ENCODE measurements at places on chromosomes 4 and X.

- DNase-seq: no peak
These were observed 8.2 kb upstream of the CNOT6L start for GRCh38 chr4:77827343-77827742.

- no peak for DNase-seq
These were observed 90.2 kb downstream of the SHOX start for GRCh38 chrX:720825-721224.

DNA sequence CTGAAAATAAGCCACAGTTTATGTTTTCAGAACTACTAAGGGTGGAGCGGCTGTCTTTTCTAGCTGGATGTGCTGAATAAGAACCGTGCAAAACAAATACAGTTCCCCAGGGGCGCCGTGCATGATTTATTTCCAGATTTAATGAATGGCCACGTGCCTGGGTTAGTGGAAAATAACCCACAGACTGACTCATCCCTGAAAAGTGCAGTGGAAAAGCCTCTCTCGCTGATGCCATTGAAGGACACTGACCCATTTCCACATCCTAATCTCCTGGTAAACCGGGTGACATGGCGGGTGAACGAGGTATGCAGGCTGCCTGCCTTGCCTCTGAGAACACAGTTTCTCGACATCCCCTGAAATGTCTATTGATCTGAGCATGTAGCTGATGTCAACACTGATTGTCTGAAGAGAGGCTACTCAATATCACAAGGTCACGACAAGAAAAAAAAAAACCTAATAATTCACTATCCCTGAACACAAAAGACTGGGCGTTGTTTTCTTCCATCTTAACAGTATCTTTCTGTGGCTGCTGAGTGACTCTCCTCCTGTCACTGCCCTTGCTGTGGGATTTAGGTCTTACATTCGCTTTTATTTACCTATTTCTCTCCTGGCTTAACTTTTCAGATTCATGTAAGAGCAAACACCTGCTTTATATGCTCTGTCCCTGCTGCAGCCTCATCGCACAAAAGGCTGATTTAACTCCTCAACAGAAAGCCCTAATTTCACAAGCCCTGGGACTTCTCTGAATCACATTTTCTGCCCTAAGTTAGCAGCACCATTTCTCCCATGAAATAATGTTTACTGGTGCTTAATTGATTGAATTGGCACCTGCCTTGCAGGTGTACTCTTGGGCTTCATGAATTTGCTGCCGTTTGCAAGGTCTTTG lies 76.9 kb upstream of the SCOC start:
- DNase-seq: peak; percentile 87

DNA sequence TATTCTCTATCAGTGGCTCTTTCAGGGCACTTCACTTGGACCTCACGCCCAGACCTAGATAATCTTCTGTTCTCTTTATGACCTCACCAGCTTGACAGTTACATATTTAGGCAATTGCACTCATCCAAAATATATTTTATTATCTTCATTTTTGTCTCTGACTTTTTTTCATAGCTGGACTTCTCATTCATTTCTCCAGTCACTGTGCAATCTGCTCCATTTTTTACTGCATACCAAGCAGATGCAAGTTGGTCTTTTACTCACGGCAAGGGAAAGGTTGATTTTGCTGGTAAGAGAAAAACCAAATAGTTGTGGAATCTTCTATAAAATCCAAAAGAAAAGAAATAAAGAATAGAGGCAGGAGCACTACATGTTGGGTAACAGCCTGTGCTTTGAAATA lies 31.7 kb downstream of the MAD2L1 start:
- DNase-seq: no peak

DNA sequence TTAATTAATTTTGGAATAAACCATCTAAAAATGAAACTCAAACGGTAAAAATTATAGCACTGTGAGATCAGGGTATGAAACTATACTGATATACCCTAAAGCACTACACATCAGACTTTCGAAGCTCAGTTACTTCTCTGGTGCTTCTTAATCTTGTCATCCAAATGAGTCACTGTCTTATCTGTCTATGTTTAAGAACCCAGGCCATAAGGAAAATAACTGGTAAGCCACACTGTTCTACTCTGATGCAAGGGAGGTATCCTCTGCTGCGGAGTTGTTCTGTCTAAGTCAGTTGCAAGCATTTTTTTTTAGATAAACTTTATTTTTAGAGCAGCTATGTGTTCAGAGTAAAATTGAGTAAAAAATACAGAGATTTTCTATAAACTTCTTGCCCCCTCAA lies 830.8 kb upstream of the POU3F4 start:
- DNase-seq: no peak

- DNase-seq: no peak
These were observed 61.3 kb upstream of the CASK start for GRCh38 chrX:41984628-41985027.

GRCh38 chr4:25813448-25814106 lies 49.2 kb downstream of the SEL1L3 start:
- DNase-seq: no peak

DNA sequence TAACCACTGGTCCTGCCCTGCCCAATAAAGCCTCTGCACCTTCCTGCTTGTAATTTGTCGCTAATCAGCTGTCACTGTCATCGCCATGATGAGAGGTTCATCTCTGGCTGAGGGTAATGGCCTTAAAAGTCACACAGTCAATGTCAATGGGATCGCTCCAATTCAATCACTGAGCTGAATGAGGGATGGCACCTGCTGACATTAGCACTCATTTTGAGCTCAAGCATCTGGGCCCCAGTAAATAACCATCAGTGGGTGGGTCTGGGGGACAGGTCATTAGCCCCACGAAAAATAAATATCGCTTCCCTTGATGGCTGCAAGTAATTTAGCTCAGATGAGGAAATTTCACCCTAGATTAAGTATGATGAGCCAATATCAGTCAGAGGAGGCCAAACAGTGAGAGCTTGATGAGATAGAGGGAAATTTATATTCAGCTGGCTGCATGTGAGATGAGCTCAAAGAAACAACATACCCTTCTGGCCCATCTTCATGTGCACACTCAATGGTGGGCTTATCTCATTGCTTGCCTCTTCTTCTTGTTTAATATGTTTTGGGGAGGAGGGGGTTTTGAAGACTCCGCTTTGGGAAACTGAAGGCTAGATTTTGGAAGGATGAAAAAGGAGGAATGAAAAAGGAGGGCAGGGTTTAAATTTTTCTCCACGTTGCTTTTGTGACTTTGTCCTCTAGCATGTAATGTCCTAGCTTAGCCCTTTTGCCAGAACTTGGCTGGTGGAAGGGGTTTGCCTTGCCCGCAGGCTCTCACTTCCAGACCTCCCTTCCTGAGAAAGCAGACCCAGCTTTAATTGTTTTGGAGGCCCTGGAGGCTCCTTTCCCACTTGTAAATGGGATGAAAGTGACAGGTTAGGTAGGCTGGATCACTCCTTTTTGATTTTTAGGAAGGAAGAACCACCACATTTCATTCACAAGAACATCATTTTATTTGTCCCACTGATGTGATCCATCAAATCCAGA lies 84.8 kb upstream of the PAQR3 start:
- DNase-seq: no peak

DNA sequence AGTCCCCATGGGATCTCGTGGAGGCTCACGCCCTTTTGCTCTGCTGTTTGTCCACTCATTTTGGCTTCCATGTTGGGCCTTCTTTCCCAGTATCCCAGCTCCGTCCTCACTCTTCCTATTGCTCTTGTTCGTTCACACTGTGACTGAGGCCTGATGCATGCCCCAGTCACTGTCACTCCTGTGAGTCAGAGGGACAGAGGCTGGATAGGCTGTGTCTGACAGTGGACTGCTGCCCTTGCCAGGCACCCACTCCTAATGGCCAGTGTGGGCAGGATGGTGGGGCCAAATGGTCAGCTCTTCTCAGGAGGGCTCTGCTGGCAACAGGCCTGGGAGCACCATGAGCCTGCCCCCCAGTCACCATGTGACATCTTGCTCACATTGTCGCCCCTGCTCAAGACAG lies 40.0 kb downstream of the HADH start:
- DNase-seq: no peak

DNA sequence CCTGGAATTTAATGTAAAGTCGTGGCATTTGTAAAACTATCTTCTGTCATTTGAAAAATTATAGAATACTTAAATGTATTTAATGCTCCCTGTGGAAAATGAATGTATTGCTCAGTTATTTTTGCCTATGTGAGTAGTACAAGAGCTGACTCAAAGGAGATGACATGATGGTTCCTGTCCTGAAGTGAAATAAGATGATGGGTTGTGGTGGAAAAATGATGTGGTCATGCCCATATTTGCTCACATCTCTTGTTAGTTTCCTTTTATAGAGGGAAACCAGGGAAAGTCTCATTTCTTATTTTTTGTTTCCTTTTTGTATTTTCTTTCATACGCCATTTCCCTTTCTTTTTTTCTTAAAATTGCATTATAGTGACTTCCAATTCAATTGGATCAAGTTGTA lies 23.7 kb downstream of the PLS3 start:
- no peak for DNase-seq

DNA sequence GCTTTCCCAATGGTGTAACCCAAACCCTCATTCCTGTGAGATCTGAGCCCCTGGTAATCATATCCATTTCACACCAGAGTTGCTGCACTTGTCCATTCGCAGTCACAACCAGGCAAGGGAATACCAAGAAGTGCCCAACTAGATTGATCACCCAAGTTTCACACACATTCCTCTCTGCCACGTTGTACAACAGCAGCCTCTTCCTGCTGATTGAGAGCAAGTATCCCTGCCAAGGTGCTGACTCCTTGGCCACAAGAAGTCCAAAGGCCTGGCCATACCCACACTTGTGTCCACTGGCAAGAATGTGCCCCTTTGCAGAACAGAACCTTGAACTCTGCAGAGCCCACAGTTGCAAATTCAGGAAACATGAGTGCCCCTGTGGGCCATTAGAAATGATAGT lies 6.5 kb upstream of the ACOT9 start:
- DNase-seq: no peak

DNA sequence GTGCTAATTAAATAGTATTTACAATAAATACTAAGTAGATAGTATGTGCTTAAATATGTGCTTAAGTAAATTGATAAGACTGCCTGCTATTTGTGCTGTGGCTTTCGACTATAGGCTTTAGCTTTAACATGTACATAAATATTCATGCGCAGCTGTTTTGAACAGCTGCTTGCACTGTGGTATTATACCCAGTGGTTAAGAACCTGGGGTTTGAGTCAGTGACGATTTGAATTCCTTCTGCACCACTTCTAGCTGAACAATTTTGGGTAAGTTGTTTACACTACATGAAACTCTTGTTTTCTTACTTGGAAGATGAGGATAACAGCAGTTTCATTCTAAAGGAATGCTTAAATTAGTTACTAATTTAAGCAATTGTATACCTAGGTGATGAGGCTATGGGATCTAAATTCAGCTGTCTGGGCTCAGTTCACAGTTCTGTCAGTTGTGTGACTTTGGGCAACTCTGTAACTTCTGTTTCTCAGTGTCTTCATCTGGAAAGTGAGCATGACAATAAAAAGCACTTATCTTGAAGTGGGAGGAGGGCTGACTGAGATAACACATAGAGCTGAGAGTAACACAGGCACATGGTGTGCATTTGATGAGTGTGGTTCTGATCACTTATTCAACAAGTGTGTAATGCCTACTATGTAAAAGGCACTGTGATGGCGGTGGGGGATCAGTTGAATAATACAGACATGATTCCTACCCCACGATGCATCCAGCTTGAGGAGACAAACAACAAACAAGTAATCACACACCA lies 37.0 kb downstream of the HPGDS start:
- DNase-seq: no peak

GRCh38 chr4:37892641-37893040 lies 1.8 kb downstream of the TBC1D1 start:
- DNase-seq: no peak

DNA sequence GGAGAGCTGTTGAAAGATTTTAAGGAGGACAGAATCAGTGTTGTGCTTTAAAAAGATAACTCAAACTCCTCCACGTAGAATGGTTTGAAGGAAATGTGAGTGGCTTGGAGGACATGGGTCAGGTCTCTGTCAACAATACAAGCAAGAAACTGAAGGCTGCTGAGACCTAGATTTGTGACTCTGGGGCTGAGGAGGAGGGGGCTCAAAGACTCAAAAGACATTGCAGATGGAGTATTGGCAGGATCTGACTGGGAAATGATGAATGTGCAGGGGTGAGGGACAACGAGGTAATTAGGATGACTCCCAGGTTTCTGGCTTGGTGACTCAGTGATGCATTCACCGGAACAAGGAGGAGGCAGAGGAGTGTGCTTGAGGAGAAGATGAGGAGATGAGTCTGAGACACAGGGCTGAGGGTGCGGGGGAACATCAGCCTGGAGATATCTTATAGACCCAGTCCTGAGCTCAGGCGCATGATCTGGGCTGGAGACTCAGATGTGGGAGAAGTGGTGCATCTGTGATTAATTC lies 3.3 kb upstream of the RPS4X start:
- DNase-seq: no peak

GRCh38 chr4:76108467-76109181 lies 34.1 kb downstream of the ART3 start:
- DNase-seq: no peak

DNA sequence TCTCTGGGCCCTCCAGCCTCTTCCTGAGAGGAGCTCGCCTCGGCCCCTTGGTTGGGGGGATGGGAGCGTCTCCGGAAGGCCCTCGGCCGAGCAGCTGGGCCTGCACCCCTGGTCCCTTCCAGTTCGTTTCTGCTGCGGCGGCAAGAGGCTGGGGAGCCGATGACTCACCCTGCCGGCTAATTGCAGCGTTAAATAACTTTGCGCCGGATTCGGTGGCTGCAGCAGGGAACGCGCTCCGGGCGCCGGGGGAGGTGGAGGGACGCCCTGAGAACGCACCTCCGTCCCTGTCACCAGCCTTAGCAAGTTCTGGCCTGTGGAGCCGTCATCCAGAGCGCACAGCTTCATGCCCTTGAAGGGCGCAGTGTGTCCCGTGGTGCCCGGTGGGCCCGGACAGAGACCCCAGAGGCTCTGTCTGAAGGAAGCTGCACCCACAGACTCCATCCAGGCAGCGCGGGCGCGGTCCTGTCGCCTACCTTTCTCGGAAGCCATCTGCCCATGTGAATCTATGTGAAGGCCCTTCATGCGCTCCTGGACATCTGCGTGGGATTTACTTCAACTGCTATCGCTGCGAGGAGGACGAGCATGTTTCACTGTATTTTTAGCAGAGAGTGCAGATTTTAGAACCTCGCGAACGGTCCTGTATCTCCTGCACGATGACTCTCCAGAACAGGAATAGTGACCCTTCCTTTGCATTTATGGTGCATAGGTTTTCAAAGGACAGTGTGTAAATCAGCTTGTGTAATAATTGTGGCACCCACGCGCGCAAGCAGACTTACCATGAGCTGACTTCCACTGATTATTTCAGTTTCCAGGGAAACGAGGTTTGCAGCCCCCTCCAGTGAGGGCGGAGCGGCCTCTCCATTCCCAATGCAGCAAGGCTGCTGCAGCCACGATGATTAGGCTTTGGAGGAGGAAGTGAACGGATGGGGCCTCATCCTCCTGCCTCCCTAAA lies 1.7 kb upstream of the TMEM271 start:
- DNase-seq: no peak

- no peak for DNase-seq
These were observed 168.4 kb upstream of the AMOT start for GRCh38 chrX:113009029-113009428.

DNA sequence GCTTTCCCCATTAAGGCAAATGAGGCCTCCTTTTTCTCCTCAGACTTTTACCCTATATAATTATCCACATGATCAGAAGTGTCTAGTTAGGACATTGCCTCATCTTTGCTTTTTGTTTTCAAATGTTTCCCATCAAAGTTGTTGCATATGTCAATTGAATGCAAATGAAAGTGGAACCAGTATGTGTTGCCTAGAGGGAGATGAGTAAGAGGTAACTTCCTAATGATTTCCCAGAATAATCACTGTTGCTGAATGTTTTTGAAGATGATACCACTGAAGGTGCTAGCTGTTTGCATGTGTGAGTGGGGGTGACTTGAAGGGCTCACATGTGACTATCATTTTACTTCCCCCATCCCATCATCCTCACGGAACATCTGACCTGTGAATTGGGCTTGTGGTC lies 33.9 kb downstream of the PAK3 start:
- DNase-seq: no peak

Measured in tibial artery (tissue), 4 donors.